HTR-8/SVneo (cell line): ENCODE measurements at places on chromosomes 6 and 20.

- DNase-seq = no peak
Measured at GRCh38 chr6:107629548-107630129, 139.7 kb downstream of the SOBP start.

DNA sequence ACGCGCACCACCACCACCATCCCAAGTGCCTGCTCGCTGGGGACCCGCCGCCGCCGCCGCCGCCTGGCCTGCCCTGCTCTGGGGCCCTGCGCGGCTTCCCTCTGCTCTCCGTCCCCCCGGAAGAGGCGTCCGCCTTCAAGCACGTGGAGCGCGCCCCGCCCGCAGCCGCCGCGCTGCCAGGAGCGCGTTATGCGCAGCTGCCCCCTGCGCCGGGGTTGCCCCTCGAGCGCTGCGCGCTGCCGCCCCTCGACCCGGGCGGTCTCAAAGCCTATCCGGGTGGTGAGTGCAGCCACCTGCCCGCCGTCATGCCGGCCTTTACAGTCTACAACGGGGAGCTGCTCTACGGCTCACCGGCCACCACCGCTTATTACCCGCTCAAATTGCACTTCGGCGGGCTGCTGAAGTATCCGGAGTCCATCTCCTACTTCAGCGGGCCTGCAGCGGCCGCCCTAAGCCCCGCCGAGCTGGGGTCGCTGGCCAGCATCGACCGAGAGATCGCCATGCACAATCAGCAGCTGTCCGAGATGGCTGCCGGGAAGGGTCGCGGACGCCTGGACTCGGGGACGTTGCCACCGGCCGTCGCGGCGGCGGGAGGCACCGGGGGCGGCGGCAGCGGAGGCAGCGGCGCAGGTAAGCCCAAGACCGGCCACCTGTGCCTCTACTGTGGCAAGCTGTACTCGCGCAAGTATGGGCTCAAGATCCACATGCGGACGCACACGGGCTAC, 7.2 kb downstream of the PRDM13 start:
- no peak for DNase-seq

DNA sequence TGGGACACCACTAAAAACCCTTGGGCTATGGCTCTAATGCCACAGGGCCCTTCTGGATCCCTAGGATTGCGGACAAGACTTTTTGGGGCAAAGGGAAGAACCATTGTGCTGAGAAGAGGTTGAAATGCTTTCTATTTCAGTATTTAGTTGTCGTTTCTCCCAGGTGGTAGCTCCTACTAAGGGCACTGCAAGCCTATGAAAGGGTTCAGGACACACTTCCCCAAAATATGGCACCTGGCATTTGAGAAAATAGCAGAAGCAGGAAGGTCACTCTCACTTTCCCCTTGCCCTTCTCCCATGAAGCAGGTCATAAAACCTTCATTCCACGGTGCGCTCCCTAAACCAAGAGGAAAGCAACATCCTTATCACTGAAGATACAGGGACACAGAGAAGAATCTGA, 125.4 kb upstream of the GPR6 start:
- DNase-seq = no peak

- DNase-seq = no peak
Measured at GRCh38 chr6:12845224-12846004, 128.8 kb downstream of the PHACTR1 start.

- no peak for DNase-seq
Measured at GRCh38 chr6:150026976-150027805, 1.9 kb upstream of the RAET1L start.

DNA sequence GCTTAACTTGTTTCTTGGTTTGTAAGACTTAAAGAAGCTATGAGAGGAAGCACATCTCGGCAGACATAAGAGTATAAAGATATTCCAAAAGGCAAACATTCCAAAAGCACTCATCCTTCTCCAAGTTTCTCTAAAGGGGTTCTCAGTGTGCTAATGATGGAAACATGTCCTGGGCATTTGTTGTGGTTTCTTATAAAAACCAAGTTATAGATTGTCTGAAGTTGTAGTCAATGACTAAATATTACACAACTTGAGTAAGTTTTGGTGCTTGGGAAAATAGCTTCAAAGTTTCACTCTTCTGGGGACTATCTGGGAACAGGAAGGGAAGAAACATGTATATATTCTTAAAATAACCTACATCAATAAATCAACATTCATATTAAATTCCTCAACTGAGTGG, 128.3 kb upstream of the TBX18 start:
- DNase-seq = no peak

GRCh38 chr6:76697585-76697984, 625.1 kb upstream of the IMPG1 start:
- no peak for DNase-seq

DNA sequence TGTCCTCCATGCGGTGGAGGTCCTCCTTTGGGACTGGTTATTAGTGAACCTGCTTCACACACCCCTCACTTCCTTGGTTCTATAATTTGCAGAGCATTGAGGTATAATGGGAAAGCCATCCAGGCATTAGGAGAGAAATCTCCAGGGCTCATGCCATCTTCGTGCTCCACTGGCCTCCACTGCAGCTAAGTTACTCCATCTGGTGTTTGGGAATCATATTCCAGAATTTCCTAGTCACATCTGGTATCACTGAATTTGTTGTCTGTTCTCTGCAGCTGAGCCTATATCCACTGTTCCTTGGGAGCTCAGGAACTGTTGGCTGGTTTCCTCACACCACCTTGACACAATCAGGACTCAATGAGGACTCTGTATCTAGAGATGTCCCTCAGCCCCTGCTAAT, 173.0 kb upstream of the TSHZ2 start:
- no peak for DNase-seq

DNA sequence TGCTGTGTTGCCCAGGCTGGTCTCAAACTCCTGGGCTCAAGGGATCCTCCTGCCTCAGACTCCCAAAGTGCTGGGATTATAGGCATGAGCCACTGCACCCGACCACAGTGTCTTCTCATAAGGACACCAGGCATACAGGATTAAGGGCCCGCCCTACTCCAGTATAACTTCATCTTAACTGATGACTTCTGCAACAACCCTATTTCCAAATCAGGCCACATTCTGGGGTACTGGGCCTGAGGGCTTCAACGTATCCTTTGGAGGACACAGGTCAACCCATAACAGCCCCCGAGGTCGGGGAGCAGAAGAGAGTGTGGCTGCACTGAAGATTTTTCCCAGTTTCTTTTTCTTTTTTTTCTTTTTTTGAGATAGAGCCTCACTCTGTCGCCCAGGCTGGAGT, 39.7 kb downstream of the SUN5 start:
- DNase-seq = no peak

GRCh38 chr6:159654483-159655098, 38.5 kb downstream of the SOD2 start:
- DNase-seq = peak; percentile 31

- no peak for DNase-seq
Measured at GRCh38 chr20:41371371-41371770, 4.8 kb upstream of the EMILIN3 start.

DNA sequence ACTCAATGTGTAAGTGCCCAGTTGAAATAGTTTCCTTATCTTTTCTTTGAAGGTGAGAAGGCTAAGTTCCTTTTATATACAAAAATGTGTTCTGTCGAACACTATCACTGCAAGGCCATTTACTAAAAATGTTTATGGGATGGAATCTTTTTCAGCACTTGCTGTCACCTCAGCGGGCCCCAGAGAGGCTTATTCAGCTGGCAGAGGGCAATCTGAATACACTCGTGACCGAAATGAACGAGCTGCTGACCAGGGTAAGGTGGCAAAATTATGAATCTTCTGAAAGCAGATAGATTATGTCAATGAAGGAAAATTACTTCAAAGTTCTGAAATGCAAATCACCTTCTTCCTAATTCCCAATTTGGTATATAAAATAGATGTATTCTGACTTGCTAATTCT, 340.2 kb downstream of the ARHGAP18 start:
- no peak for DNase-seq

- no peak for DNase-seq
Measured at GRCh38 chr20:61440548-61441055, 188.5 kb downstream of the CDH4 start.

DNA sequence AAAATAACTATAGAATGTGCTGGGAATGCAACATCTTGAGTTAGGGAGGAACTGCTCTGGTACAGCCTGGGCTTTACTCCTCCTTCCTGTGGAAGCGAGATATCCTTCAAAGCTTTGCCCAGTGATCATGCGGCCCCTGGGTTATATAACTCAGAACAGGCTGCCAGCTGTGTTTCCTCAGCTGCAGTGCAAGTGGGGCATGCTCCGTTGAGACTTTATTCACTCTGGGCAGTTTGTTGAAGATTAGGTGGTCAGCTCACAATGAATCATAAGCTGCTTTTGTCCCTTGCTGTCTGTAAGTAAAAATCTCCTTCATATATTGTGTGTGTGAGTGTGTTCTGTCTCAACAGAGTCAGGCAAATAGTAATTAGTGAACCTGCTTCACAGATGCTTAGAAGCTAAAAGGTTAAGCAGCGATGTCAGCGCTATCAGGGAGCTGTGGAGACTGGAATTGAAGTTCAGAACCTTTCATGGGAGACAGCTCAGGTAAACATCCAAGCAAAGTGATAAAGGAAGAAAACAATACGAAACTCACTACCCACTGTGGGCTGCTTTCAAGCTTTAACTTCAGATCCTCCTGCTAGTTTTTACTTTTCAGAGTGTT, 688.4 kb downstream of the HTR1B start:
- DNase-seq = no peak

- peak; percentile 76 for DNase-seq
Measured at GRCh38 chr6:16319813-16320532, 81.6 kb downstream of the GMPR start.

DNA sequence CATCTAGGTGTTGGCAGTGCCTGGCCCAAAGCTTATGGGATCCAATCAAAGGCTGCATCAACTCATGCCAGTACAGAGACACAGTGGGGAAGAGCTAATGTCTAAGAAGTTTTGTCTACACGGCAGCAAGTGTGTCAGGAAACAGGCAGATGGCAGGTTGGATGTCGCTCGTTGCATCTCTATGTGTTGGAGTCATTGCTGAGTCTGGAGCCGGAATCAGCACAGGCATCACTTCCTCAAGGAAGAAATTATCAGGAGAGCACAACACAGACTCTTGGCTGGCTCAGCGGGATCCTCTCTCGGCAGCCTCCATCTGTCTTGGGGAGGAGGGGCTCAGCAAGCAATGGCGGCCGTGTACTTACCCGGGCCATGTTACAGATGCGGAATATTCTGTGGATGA, 467.2 kb upstream of the CHD6 start:
- DNase-seq = no peak

DNA sequence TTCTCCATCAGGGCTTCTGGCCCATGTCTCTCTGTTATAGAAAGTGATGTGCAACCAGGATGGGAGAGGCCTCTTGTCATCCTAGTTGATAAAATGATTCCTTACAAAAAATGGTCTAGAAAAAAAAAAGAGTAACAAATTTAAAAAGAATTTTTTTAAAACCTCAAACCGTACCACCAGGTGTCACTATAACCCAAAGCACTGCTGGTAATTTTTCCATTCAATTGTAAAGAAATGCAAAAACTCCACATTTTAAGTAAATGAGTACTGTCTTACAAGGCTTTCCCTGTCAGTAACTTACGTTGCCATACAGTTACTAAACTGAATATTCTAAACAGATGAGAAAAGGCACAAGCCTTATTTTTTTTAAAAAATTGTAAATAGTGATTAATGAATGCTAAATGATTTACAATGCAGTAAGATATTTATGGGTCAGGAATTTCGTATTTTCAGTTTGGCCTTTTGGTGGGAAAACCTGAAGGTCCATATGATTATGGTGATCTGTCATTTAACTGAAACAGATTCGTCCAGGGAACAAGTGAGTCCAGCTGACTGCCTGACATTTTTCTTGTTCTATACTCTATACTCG, 95.4 kb downstream of the OGFRL1 start:
- peak; percentile 27 for DNase-seq

GRCh38 chr20:25360631-25361286, 29.9 kb downstream of the ABHD12 start:
- peak; percentile 37 for DNase-seq

- no peak for DNase-seq
Measured at GRCh38 chr6:34457382-34457741, 8.5 kb upstream of the PACSIN1 start.

- no peak for DNase-seq
Measured at GRCh38 chr6:26411751-26412150, 9.7 kb downstream of the BTN3A1 start.

- DNase-seq = peak; percentile 68
Measured at GRCh38 chr6:100300221-100300736, 164.4 kb downstream of the SIM1 start.

DNA sequence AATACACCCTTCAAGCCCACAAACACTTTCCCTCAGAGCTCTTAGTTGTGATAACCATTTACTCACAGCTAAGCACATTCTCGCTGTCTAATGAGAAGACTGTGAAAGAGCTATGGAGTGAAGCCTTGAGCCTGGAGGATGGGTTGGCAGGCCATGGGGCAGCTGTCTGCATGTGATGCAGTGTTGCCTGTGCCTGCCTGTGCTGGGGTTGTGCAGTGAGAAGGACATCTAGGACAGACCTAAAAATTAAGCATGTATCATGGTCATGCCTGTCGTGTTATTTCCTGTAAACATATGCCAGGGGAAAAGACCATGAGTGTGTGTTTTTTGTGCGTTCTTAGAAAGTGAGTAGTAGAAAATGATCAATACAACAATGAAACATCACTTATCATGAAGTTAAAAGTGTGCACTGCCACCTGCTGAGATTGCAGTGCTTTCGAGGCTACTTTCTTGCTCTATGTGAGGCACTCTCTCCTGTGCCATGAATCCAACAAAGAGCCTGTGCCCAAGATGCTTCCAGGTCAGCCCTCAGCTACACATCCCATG, 8.1 kb upstream of the ZC3H12D start:
- DNase-seq = no peak

DNA sequence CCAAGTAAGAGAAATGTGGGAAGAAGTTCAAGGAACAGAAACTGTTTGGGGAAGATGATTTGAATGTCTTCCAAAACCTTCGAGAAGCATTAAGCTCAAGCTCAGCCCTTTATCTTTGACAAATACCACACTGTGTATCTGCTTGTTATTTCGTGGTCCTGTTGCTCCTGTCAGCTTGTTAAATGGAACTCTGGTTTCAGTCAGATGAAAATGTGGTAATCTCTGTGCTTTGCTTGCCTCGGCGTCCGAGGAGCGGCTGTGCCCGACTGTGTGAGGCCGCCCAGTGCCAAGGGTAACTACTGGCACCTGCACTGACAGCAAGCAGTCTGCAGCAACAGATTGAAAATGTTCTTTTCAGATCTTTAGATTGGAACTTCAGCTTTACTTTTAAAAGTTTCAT, 577.9 kb upstream of the FLRT3 start:
- DNase-seq = no peak

DNA sequence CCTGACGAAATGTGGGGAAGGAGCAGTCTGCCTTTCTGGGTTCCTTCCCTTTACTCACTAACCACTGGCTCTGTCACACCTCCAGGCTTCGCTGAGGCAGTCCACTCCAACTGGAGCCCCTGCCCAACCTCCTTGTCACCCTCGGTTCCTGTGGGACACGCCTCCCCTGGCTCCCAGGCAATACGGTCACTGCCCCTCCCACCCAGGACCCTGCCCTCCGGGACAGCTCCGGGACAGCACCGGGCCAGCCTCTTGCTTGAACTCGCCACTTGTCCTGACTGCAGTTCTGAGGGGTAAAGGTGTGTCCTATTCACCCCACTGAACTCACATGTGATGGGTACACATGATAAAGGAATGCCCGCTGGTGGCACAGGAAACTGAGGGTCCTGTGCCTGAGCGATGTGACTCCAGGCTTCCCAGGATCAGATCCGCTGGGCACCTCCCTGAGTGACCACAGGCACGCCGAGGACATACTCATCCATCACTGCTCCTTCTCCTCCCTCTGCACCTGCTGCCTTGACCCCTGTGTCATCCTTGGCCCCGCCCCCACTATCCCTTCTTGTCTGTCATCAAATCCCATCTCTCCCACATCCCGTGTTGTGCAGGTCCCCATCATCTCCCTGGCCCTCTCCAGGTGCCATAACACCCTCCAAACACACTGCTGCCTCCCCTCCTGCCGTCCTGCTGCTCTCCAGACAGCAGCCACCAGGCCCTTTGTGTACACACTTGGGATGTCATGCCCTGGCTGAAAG, 7.9 kb downstream of the SDCBP2 start:
- DNase-seq = no peak
